ENCODE measurements at places on chromosomes 16 and 17. TPM values are rescaled to one million over a fixed set of nuclear protein-coding genes. Genes with fewer than 3 reads are reported as not detected.
A peak's percentile ranks its signal among the peaks of the same experiment; 100 is the strongest.

TAT gene
- 0.07 TPM for total RNA-seq

GPRC5C gene
- total RNA-seq, result 21.2 TPM

CBLN1 gene
- 0.83 TPM for total RNA-seq

ZFPM1 gene
- 1.2 TPM for total RNA-seq

DNAI2 gene
- not detected for total RNA-seq

SECTM1 gene
- total RNA-seq, result 29.4 TPM

NPLOC4 gene
- total RNA-seq, result 45.3 TPM

SSTR5 gene
- not detected for total RNA-seq

C16orf54 gene
- total RNA-seq, result 5.1 TPM

FNDC8 gene
- total RNA-seq, result not detected

- no peak for DNase-seq
Measured at GRCh38 chr17:57685499-57686132, 59.5 kb downstream of the CCDC182 start.

GRCh38 chr16:30367349-30368009, 2.8 kb downstream of the TBC1D10B start:
- no peak for DNase-seq

- no peak for DNase-seq
Measured at GRCh38 chr16:81837312-81837751, 58.2 kb downstream of the PLCG2 start.

- DNase-seq, result no peak
Measured at GRCh38 chr16:14215941-14216340, 144.8 kb downstream of the MRTFB start.

DNA sequence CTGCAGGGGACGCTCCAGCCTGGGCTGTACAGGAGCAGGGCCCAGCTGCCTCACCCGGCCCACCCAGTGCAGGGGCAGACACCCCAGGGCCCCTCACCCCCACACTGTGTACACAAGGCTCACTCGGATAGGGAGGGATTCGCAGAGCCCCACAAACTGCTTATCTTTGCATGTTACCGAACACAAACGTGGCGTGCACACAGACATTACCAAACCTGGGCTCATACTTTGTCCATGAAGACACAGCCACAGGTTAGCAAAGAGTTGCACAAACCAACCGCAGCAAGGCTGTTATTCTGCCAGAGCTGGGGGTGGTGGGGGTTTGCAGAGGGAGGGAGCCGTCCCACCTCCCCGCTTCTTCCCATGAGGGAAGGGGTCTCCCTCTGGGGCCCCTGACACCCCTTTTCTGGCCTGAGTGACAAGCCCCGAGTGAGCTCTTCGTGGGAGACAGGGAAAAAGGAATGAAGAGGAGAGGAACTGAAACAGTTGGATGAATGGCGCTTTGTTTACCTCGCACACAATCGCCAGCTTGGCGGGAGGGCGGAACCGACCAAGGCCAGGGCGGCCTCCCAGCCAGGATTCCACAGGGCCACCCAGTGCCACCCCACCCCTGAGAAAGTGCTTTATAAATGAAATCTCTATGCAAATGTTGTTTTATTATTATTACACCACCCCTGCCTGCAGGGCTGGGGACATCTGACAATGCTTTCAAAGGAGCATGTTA, 434 bp upstream of the CPSF4L start:
- DNase-seq, result no peak

GRCh38 chr16:24140730-24141129, 115.4 kb upstream of the CACNG3 start:
- no peak for DNase-seq

DNA sequence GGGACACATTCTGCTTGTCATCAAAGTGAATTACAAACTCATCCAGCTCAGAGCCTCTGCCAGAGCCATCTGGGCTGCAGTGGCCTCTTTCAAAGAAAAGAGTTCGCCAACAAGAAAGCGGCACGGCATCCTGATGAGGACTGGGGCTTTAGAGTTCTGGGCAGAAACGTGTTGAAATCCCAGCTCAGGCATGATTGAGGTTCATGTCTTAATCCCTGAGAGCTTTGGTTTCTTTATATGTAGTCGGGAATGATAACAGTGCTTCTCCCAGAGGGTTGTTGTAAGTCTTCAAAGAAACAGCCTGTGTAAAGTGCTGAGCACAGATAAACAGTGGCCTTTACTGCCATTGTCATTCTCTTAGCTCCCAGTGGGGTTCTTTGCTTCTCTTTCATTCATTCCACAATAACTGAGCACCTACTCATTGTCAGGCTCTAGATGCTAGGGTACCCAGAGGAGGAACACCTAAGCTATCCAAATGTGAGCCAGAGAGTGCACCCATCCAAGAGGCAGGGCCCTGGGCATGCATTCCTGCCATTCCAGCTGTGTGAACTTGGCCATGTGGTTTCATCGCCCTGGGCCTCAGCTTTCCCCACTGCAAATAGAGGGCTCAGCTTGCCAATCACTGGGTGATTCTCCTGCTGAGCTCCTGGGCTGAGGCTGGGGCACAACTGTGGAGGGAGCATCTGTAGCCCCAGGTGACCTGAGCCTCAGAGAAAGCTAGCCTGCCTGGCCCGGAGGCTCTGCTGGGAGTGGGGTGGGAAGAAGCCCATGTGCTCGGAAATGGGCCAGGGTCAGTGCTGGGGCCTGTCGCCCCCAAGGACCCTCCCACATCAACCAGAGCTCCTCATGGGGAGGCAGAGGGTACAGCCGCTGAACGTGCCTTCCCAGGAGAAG, 38.3 kb upstream of the CRHR1 start:
- no peak for DNase-seq

DNA sequence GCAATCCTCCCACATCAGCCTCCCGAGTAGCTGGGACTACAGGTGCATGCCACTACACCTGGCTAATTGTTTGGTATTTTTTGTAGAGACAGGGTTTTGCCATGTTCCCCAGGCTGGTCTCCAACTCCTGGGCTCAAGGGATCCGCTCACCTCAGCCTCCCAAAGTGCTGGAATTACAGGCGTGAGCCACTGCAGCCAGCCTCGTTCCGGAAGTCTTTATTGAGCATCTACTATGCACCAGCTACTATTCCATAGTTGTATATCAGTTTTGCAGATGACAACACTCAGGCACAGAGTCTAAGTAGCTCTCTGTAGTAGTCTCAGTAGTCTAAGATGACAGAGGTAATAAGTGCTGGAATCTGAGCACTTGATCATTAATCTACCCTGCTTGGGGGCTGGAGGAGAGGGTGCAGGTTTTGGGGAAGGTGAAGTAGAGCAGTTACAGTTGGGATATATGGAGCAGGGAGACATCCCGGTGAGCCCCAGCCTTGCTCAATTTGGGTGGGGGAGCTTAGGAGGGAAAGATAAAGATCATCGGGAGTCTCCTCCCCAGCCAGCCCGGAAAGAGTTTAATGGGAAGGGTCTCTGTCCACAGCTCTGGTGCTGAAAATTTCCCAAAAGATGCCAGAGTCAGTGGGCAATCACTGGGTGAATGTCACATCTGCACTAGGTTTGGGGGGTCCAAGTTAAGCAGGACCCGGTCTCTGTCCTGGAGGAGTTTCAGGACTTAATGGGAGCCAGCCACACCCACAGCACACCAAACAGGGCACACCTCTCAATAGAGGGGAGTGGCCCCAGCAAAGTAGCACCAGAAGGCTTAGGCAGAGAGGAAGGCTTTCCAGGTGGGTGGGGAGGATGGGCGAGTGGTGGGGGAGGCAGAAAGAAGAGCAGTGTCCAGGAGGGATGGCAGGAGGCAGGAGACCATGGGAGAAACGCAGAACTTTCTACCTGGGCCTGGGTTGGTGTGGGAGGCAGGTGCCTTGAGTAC, 1.7 kb downstream of the OTOP3 start:
- DNase-seq, result no peak

GRCh38 chr17:34673516-34673915, 94.1 kb downstream of the TMEM132E start:
- no peak for DNase-seq

DNA sequence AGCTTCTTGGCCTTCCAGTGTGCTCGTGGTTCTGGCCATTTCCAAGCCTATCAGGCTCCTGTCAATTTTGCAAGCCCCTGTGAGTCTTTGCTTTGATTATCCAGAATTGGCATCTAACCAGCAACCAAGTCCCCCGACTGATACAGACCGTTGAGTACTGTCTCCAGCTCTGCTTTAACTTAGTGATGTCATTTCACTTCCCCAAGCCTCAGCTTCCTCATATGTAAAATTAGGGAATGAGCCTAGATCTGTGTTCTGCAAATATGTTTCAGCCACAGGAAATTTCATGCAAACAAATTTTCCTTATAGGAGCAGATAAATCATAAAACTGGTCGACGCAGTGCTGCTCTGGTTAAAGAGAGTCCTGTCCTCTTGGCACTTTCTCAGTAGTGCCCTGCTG, 60.1 kb upstream of the WSB1 start:
- DNase-seq, result no peak

DNA sequence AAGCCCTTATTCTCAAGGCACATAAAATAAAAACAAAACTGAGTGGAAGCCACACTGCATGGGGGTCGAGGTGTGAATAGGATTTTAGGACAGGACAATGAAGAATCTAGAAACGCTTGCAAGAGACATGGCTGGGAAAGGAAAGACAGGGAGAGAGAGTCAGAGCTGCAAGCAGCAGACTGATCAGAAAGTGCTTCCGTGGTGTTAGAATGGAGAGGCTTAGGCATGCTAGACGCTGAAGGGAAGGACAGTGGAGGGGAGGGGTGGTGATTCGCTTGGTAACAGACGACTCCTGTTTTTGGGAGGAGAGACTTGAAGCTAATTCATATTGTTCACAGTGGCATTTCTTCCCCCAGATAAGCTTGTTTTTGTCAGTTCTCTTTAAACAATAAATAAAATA, 173.5 kb downstream of the AIPL1 start:
- no peak for DNase-seq

GRCh38 chr16:70700101-70701020, 14.5 kb upstream of the MTSS2 start:
- peak; percentile 45 for DNase-seq

- no peak for DNase-seq
Measured at GRCh38 chr17:56737421-56738161, 96.1 kb downstream of the C17orf67 start.

GRCh38 chr17:5971969-5972368, 98.2 kb upstream of the WSCD1 start:
- DNase-seq, result no peak
